ENCODE measurements at places on chromosomes 1 and 21.

GRCh38 chr1:14228677-14229076 lies 369.8 kb upstream of the KAZN start:
- no peak for DNase-seq

DNA sequence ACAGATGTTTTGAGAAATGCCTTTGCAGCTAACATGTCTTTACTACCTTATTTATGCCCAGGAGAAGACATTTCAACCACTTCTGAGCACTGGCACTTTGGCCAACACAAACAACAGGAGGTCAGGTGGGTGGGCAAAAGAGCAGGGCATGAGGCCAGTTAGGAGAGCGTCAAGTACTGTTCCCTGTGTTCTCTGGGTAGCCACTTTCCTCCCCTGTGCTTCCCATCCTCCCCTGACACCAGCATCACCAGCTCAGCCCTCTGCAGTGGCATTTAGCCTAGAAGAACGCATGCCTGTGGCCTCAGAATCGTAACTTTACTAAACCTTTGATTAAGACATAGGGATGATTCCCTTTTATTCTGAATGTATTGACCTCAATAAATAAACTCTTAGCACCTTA lies 18.3 kb downstream of the BTG2 start:
- no peak for DNase-seq

- no peak for DNase-seq
These were observed 54.3 kb upstream of the SERBP1 start for GRCh38 chr1:67484492-67484891.

GRCh38 chr1:220689666-220690065 lies 497 bp upstream of the C1orf115 start:
- DNase-seq = no peak

- DNase-seq = peak; percentile 49
These were observed 119.6 kb downstream of the ADGRL2 start for GRCh38 chr1:81920245-81920740.

GRCh38 chr1:206608108-206608698 lies 4.1 kb downstream of the EIF2D start:
- peak; percentile 76 for DNase-seq

DNA sequence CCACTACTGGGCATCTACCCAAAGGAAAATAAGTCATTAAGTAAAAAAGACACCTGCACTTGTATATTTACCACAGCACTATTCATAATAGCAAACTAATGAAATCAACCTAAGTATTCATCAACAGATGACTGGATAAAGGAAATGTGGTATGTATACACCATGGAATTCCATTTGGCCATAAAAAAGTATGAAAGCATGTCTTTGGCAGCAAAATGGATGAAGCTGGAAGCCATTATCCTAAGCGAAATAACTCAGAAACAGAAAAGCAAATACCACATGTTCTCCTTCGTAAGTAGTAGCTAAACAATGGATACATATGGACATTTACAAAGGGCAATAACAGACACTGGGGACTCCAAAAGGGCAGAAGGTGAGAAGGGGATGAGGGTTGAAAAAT lies 485.7 kb upstream of the BRINP3 start:
- no peak for DNase-seq

GRCh38 chr1:156677616-156678596 lies 699 bp upstream of the NES start:
- DNase-seq = peak; percentile 92

DNA sequence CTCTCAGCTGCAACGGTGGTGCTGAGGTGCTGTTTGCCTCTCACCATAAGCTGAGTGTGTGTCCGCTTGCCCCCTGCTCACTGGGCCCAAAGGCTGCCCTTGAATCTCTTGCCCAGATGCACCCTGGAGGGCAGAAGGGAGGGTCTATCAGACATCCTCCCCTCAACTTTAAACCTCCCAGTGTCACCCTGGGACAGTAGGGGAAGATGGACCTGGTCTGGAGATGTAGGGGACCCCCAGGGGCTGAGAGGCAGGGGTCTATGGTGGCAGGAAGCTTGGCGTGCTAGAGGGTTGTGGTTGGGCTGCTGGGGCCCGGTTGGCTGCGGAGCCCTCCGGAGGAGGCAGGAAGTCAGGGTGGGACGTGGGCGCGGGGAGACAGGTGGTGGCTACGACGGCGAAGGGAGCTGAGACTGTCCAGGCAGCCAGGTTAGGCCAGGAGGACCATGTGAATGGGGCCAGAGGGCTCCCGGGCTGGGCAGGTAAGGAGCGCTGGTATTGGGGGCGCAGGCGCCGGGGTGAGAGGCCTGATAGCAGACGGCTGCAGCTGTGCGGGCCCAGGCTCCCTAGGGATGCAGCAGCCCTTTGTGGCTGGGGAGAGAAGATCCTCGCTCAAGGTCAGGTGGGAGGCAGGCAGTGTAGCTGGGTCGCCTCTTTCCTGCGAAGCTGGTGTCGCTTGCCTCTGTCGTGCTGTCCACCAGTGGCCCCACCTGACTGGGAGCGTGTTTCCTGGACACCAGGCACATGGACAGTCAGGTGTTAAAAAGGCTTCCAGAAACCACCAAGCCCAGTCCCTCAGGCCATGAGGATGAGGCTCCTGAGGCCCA lies at the start of gene LCK:
Gene LCK (plus strand): TSS at position 373 of the 824 bp plus-strand sequence. CDS start 23,065 bp downstream, outside the sequence.
- DNase-seq = no peak

DNA sequence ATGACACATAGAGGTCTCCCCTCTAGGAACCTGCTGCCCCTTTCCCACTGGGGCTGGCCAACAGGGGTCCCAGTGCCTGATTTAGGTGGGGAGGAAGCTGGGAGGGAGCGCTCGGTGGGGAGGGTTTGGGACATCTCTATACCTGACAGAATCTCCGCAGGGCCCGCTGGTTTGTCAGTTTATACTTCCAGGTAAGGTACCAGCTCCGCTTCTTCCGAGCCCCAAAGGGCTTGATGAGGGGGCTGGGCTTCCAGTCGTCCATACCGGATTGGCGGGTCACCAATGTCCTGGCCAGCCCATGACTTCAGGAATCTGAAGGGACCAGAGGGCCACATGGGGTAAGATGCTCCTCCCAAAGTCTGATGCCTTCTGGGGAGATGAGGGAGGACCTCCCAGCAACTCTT lies 672 bp downstream of the POMGNT1 start:
- no peak for DNase-seq

DNA sequence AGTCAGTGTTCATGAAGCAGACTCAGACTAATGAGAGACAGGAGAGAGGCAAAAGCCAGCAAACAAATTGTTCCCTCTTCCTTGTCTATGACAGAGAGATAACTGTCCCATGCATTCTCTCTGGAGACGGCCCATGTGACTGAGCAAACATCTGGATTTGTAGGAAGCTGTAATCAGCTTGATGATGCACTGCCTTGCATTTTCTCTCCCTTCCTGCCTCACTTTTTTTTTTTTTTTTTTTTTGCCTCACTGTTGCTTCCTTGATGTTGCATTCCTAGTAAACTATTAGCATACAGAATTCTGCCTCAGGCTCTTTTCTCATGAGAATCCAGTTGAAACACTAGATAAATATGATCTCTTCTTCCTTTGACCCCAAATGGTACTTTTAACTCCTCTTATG lies 134.5 kb downstream of the HHIPL2 start:
- DNase-seq = no peak

DNA sequence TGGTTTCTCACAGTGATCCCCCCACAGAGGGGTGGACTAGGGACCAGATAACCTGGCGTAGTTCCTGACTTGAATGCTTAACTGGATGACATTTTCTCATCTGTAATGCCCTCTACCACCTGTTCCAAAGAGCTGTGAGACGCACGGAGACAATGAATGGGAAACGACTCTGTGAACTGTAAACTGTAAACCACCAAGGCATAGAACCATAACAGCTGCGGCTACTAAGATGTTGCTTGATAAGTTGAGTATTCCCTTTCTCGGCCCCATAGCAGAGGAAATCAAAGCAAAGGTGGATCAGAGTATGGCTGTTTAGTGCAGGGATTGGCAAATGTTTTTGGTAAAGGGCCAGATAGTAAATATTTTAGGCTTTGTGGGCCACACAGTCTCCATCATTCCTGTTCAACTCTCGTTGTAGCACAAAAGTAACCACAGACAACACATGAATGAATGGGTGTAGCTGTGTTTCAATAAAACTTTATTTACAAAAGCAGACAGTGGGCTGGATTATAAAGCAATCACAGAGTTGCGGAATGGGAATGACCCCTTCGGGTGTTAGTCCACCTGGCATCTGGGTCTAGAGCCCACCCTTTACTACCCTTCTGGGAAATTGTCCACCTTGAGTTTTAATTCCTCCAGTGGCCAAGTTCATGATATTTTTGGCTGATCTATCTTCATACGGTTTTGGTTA lies 315.2 kb downstream of the RPS6KC1 start:
- DNase-seq = no peak

- DNase-seq = no peak
These were observed 2.3 kb downstream of the ETS2 start for GRCh38 chr21:38807986-38808385.

- DNase-seq = no peak
These were observed 92.5 kb upstream of the FMN2 start for GRCh38 chr1:239999170-239999569.

- DNase-seq = no peak
These were observed 76.8 kb upstream of the ERG start for GRCh38 chr21:38574895-38575575.

GRCh38 chr1:160997323-160998038 lies 23.5 kb downstream of the F11R start:
- peak; percentile 78 for DNase-seq

DNA sequence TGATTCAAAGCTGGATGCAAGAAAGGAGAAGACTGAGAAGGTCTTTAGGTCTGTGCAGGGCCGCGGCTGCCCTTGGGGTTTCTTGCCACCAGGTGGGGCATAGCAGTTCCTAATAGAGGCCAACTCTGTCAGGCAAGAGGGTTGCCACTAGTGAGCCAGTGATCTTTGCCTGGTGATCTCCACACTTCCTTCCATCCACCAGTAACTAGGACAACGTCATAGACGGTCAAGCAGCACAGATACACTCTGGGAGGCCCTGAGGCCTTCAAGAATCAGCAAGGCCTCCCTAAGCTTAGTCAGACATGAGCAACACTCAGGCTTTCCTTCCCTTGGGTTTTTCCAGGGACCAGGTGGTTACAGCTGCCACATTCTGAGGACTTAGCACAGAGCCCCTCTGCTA lies 32.9 kb upstream of the ATP2B4 start:
- DNase-seq = peak; percentile 57

DNA sequence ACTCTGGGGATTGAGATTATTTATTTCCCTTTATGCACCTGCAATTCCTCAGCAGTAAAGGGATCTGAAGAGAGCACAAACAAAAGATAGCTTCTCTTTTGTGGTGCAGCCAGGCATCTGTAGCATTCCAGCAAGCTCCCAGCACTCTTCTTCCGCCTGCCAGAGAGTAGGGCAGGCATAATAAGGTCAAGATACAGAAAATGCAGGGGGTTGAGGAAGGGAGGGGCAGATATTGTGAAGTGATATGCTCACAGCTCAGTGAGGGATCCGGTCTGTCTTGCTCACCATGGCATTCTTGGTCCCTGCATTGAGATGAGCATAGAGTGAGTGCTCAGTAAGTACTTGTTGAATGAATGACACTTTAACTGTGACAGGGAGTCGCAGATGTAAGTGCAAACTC lies 23.9 kb downstream of the FASLG start:
- DNase-seq = no peak

GRCh38 chr1:40792036-40792435 lies 8.4 kb downstream of the KCNQ4 start:
- DNase-seq = peak; percentile 31

- peak; percentile 39 for DNase-seq
These were observed 66.1 kb downstream of the TENT5C start for GRCh38 chr1:117671781-117672501.

GRCh38 chr1:209659909-209660308 lies 7.7 kb upstream of the LAMB3 start:
- peak; percentile 64 for DNase-seq

- no peak for DNase-seq
These were observed 42.0 kb upstream of the DYRK1A start for GRCh38 chr21:37324558-37324957.

DNA sequence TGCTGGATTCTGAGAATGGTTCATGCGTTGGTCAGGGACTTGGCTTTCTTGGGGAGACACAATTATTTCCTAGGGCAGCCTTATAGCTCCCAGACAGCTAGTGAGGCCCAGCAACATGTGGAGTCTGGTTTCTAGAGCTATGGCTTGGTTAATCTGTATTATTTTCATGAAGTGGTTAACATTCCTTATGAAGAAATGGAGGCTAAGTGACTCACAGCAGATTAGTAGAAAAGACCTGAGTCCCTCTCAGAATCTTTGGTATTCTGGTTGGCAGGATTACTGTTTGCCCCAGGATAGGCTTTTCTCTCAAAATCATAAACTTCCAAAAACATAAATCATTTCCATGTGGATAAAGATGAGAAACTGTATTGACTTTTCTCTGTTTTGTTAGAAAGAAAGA lies 42.3 kb downstream of the DUSP10 start:
- peak; percentile 22 for DNase-seq

DNA sequence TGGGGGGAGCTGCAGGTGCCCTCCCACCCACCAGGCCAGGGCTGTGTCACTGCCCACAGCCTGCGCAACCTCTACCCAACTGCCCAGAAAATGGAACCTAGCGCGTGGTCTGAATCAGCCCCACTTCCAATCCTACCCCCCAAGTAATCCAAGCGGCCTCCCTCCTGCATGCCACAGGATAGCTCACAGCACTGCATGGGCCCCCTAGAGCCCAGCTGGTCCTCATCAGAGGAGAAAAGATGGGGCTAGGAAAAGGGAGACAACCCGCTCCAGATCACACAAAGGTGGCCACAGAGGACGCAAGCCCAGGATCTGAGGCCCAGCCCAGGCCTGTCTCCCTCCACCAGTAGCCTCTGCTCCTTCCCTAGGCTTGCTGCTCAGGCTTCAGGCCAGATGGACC lies 6.2 kb downstream of the ADGRB2 start:
- DNase-seq = no peak

- no peak for DNase-seq
These were observed 1.5 kb downstream of the SLC66A1 start for GRCh38 chr1:19313636-19313959.

DNA sequence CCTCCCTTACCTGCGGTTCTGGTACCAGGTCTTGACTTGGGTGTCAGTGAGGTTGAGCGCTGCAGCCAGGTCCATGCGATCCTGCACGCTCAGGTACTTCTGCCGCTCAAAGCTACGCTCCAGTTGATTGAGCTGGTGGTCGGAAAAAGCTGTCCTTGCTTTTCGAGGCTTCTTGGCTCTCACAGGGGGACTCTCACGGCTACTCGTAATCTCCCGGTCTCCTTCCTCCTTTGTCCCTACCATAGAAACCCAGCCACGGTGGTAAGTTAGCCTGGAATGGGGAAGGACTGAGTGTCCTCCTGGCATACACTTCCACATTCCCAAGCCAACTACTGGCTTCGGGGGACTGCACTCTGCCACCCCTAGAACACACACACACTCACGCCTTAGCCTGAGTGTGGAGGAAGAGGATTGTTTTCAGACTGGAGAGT lies 2.6 kb downstream of the BARHL2 start:
- DNase-seq = peak; percentile 21

- DNase-seq = no peak
These were observed 17.6 kb downstream of the CAPN2 start for GRCh38 chr1:223729906-223730305.

DNA sequence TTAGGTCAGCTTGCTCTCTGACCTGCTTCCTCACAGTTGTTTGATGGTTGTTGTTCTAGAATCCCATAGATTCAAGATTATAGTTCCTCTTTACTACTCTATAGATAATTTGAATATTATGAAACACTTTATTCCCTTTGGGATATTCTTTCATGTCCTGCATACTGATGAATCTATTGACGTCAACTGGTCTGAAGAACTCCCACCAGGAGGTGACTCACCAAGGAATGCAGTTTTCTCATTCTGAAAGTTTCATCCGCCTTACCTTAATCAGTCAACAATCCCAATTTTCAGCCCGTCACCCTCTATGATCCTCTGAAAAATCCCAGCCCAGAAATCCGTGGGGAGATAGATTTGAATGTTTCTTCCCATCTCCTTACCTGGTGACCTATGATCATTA lies 834.1 kb upstream of the PRMT6 start:
- no peak for DNase-seq
